ENCODE measurements at places on chromosomes 12 and 14. TPM values are rescaled to one million over a fixed set of nuclear protein-coding genes. Genes with fewer than 3 reads are reported as not detected.

DNA sequence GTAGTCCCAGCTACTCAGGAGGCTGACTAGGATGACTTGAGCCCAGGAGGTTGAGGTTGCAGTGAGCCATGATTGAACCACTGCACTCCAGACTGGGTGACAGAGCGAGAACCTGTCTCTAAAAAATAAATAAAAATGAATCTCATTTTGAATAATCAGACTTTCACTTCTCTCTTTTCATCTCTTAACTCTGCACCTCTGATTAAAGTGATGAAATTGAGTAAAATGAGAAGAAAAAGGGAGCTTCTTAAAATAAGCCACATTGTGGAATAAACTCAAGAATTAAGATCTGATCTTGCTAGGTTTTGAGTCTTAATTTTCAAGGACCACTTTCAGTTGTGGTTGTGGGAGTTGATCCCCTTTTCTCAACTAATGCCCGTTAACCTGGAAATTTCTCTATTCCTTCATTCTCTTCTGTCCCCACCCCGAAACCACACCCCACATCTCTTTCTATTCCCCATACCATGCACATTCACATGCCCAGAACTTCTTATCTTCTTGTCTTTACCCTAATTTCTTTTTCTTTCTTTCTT, 70.9 kb upstream of the ETV6 start:
- no peak for DNase-seq
- no peaks in the 10 kb centered on the region for H3K27me3 ChIP-seq
- H3K27ac ChIP-seq: no peak overlapping the region

GRCh38 chr14:23694085-23694948, 58.2 kb downstream of the DHRS2 start:
- H3K4me1 ChIP-seq: peaks cover 7% of the 10 kb centered on the region
- no peak overlapping the region for H3K27ac ChIP-seq
- no peaks in the 10 kb centered on the region for H3K36me3 ChIP-seq
- no peaks in the 10 kb centered on the region for H3K27me3 ChIP-seq

GRCh38 chr14:30345511-30345910, 213.4 kb upstream of the G2E3 start:
- H3K4me1 ChIP-seq: no peaks in the 10 kb centered on the region
- H3K4me3 ChIP-seq: no peak overlapping the region
- no peak for DNase-seq
- no peaks in the 10 kb centered on the region for H3K27me3 ChIP-seq
- H3K36me3 ChIP-seq: no peaks in the 10 kb centered on the region
- H3K27ac ChIP-seq: no peak overlapping the region

- no peak overlapping the region for H3K4me3 ChIP-seq
- H3K27ac ChIP-seq: peak overlapping the region; percentile 53
- H3K36me3 ChIP-seq: no peaks in the 10 kb centered on the region
- H3K4me1 ChIP-seq: peaks cover 4% of the 10 kb centered on the region
- DNase-seq: peak; percentile 46
These were observed 17.7 kb upstream of the TSPAN11 start for GRCh38 chr12:30908722-30909348.

DNA sequence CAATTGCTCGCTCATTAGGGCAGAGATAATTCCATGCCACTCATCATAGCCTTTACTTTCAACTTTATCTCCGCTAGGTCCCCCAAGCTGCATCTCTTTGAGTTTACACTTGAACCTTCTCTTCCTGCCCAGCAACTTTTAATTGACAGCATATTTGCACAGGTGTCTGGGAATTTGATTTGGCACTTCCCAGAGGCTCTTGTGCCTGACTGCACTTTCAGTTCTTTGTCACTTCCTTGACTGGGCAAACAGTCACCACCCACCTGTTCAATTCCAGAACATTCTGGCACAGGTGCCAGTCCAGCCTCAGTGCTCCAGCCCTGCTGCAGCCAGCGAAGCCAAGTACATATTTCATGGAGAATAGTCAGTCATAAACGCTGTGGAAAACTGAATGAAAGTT, 110.1 kb upstream of the LRIG3 start:
- H3K36me3 ChIP-seq: no peaks in the 10 kb centered on the region
- no peaks in the 10 kb centered on the region for H3K27me3 ChIP-seq
- DNase-seq: peak; percentile 84
- H3K4me3 ChIP-seq: no peak overlapping the region
- no peaks in the 10 kb centered on the region for H3K4me1 ChIP-seq
- no peak overlapping the region for H3K27ac ChIP-seq

DNA sequence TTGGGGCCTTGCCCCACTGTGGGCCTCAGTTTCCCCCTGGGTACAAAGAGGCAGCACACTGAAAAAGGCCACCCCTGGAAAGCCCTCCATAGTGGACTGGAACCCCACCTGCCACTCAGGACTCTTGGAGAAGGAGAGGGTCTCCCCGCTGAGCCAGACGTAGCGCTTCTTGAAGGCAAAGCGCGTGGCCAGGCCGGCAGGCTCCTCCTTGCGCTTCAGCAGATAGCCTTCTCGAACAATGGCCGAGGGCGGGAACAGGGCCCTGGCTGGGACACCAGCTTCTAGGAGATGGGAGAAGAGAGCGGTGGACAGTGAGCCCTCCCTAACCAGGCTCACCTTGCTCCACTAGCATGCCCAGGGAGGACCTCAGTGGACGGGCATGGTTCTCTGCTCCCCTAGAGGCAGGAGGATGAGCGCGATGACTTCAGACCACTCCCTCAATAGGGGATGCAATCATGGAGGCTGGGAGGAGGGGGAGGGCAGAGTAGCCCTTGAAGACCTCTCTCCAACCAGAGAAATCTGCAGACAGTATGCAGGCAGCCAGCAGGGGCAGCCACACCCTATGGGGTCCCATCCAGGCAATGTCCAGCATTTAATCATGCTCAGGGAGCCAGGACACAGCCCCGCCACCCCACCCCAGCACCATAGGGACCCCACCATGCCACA, 29.8 kb downstream of the RASAL1 start:
- no peak overlapping the region for H3K27ac ChIP-seq
- no peak overlapping the region for H3K4me3 ChIP-seq
- no peak for DNase-seq
- no peaks in the 10 kb centered on the region for H3K36me3 ChIP-seq

GRCh38 chr12:121781484-121781997, 11.9 kb downstream of the RHOF start:
- no peak overlapping the region for H3K4me3 ChIP-seq
- no peaks in the 10 kb centered on the region for H3K27me3 ChIP-seq
- H3K36me3 ChIP-seq: no peaks in the 10 kb centered on the region
- peak overlapping the region; percentile 30 for H3K27ac ChIP-seq

- H3K27me3 ChIP-seq: no peaks in the 10 kb centered on the region
- H3K27ac ChIP-seq: no peak overlapping the region
- H3K36me3 ChIP-seq: no peaks in the 10 kb centered on the region
- H3K4me3 ChIP-seq: no peak overlapping the region
- no peaks in the 10 kb centered on the region for H3K4me1 ChIP-seq
These were observed 66.4 kb downstream of the CHST11 start for GRCh38 chr12:104522985-104523722.

DNA sequence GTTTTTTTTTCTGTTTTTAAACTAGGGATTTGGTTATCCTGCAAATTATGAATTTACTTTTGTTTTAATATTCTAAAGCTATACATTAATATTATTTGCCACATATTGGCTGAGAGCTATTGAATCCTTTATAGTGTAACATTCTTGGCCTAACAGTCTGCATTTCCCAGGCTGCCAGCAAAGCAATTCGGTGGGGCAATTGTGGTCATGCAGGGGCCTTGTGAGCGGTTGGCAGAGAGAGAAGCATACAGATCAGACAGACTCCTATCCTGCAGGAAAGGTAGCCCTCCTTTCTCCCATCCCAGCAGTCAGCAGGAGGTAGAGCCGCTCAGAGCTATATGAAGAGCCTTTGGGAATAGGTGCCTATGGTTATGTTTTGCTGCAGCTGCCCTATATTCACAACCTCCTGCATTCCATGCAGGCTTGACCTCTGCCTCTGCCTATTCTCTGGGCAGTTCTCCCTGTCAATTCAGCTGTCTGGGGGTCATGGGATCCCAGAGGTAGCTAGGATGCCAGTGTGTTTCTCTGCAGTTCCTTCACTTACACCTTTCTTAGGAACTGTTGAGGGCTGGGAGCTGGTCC, 144.7 kb downstream of the GPHN start:
- no peak overlapping the region for H3K27ac ChIP-seq
- no peak for DNase-seq
- H3K4me1 ChIP-seq: no peaks in the 10 kb centered on the region

GRCh38 chr14:23556700-23557440, 799 bp downstream of the THTPA start:
- peak overlapping the region; percentile 90 for H3K27ac ChIP-seq
- H3K4me3 ChIP-seq: peak overlapping the region; percentile 71
- peaks cover 6% of the 10 kb centered on the region for H3K4me1 ChIP-seq

- H3K36me3 ChIP-seq: peaks cover 46% of the 10 kb centered on the region
- DNase-seq: peak; percentile 29
- no peaks in the 10 kb centered on the region for H3K4me1 ChIP-seq
- H3K4me3 ChIP-seq: no peak overlapping the region
These were observed 25.0 kb downstream of the OTUB2 start for GRCh38 chr14:94051115-94051514.

- H3K27ac ChIP-seq: peak overlapping the region; percentile 51
- no peaks in the 10 kb centered on the region for H3K27me3 ChIP-seq
- H3K36me3 ChIP-seq: no peaks in the 10 kb centered on the region
- no peak overlapping the region for H3K4me3 ChIP-seq
These were observed 60.4 kb downstream of the NIN start for GRCh38 chr14:50770586-50770985.

Gene CLEC1A
- 3.5 TPM for total RNA-seq

Gene KRT75
- not detected for total RNA-seq

Gene WNT1
- total RNA-seq: not detected

Gene TMEM132D
- 1.3 TPM for total RNA-seq

Gene TC2N
- total RNA-seq: 75.8 TPM
